ENCODE measurements at places on chromosomes 12 and 14.

- DNase-seq = no peak
Measured at GRCh38 chr12:15318841-15319240, 3.5 kb upstream of the PTPRO start.

DNA sequence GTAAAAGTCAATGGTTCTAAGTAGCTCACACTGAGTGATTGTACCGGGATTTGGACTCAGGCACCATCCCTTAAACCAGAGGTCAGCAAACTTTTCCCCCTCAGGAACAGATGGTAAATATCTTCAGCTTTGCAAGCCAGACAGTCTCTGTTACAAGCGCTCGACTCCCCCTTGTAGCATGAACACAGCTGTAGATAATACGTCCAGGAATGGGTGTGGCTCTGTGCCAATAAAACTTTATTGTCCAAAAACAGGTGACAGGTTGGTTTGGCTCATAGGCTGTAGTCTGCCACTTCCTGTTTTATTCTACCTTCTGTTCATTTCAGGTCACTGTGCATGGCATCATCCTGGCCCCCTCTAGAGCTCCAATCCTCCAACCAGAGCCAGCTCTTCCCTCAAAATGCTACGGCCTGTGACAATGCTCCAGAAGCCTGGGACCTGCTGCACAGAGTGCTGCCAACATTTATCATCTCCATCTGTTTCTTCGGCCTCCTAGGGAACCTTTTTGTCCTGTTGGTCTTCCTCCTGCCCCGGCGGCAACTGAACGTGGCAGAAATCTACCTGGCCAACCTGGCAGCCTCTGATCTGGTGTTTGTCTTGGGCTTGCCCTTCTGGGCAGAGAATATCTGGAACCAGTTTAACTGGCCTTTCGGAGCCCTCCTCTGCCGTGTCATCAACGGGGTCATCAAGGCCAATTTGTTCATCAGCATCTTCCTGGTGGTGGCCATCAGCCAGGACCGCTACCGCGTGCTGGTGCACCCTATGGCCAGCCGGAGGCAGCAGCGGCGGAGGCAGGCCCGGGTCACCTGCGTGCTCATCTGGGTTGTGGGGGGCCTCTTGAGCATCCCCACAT, 7.6 kb downstream of the BDKRB1 start:
- no peak for DNase-seq

DNA sequence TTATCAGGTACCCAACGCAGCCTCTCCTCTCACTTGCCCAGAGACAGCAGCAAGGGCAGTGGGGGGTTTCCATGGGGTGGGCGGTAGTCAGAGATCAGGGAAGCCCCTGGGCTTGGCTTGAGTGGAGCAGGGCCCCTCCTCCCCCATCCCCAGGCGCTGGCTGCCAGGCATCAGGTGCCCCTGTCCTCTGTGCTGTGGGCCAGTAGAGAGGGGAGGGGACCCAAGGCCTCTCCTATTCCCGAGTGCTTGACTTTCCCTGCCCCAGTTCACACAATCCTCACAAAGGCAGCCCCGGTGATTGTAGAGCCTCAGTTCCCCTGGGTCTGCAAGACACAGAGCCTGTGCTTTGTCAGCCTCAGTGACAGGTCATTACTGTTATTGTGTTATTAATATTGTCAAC, 57.7 kb downstream of the MVK start:
- no peak for DNase-seq

- no peak for DNase-seq
Measured at GRCh38 chr12:51403159-51403558, 12.0 kb upstream of the GALNT6 start.

DNA sequence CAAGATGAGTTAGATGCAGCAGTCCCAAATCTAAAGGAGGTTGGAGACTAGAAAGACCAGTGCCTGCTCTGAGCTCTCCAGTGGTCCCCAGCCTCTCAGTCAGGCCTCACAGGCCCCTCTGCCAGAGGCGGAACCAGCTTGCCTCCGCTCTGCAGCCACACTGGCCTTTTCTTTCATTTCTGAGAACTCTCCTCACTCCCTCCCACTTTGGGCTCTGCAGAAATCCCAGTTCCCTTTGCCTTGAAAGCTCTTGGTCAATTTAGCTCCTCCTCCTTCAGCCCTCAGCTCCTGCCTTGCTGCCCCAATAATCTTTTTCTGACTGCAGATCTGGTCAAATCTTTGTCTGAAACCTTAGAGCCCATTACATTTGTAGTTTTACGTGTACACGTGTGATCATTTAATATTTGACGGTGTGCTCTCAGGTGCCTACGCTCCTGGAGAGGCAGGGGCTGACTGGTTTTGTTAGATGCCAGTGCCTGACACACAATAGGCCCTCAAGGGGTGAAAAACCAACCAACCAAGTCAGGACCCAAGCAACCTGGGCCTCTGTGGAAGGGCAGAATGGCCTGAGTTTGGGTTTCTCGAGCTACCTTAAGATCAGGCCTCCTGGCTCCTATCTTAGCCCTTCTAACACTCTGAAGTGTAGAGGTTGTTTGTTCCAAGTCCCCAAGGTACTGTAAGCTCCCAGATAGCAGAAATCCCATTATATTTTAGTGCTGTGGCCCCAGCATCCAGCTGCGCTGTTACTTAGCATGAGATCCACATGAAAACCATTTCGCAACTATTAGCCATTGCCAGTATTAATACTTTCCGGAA, 1.1 kb upstream of the NUDT4 start:
- no peak for DNase-seq

DNA sequence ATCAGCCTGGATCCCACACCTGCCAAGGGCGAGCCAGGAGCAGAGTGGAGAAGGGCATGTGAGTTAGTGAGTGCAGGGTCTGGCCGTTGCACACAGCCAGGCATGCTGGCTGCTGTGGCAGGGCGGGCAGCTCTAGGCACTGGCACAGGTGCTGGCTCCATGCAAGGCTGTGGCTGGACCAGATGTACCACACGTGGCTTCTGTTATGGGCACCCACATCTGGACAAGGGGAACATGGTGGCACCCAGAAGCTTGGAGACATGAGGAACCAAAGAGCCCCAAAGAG, 20.1 kb downstream of the SERPINA3 start:
- DNase-seq = no peak

DNA sequence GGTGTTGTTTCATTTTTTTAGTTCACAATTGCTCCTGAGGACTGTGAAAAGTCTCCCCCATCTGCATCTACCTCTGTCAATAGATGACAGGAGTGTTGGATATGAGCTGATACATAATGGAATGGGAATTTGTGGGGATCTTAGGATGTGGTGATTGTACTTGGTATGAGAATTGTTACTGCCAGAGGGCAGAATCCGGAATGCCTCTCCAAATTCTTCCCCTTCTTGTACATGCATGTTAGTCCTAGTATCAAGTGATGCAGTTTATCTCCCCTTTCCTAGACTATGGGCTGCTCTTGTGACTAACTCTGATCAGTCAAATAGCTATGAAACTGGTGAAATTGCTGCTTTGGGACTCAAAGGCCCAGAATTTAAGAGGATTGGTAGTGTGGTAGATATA, 24.8 kb upstream of the NOVA1 start:
- DNase-seq = no peak

DNA sequence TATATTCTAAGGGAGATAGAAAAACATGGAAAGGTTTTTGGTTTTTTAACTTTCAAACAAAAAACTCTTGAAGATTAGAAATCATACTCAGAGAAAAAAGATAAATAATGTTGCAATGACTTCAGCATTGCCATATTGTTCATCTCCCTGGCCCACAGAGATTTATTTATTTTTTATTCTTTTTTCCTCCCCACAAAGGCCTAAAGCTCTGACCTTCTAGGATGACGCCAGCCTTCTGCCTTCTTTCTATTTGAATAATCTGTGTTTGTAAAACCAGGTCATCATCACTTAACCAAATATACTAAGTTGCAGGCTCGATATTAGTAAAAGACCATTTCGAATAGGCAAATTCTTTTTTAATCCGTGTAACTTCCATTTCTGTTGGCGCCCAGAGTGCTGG, 4.4 kb upstream of the DCP1B start:
- DNase-seq = no peak

- DNase-seq = no peak
Measured at GRCh38 chr12:81792666-81793065, 33.5 kb upstream of the PPFIA2 start.

- DNase-seq = no peak
Measured at GRCh38 chr14:24870949-24871701, 178.8 kb downstream of the STXBP6 start.

Measured in activated CD4-positive, alpha-beta T cell treated with anti-CD3 and anti-CD28 coated beads for 1 hour (primary cell).